Left ventricle myocardium superior (tissue), 1 donor: ENCODE measurements at places on chromosomes 7 and 10. TPM values are rescaled to one million over a fixed set of nuclear protein-coding genes. Genes with fewer than 3 reads are reported as not detected.

The PRPS1L1 gene
- total RNA-seq = not detected

The RBP4 gene
- total RNA-seq = 4.2 TPM

The SLC18A3 gene
- total RNA-seq = not detected

The CTAGE4 gene
- total RNA-seq = 0.62 TPM

The TDRD1 gene
- total RNA-seq = 2.7 TPM

The AKR1B15 gene
- total RNA-seq = not detected

The NXPH1 gene
- not detected for total RNA-seq

The MYPN gene
- total RNA-seq = 107 TPM
